A549 (cell line): ENCODE measurements at places on chromosomes 3 and 15.

DNA sequence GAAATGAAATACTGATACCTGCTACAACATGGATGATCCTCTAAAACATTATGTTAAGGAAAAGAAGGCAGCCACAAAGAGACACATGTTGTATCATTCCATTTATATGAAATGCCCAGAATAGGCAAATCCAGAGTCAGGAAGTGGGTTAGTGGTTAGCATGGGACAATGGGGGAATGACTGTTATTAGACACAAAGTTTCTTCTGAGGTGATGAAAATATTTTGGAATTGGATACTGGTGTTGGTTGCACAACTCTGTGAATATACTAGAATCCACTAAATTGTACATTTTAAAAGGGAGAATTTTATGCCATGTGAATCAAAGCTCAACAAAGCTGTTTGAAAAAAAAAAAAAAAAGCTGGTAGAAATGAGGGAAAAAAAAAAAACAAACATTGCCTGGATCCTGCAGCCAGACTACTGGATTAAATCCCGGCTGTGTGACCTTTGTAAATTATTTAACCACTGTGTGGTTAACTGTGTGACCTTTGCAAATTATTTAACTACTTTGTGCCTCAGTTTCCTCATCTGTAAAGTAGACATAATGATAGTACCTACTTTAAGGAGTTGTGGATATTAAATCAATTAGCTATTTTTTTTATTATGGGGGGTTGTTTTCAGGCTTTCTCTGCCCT lies 75.6 kb upstream of the PRICKLE2 start:
- DNase-seq, result no peak

DNA sequence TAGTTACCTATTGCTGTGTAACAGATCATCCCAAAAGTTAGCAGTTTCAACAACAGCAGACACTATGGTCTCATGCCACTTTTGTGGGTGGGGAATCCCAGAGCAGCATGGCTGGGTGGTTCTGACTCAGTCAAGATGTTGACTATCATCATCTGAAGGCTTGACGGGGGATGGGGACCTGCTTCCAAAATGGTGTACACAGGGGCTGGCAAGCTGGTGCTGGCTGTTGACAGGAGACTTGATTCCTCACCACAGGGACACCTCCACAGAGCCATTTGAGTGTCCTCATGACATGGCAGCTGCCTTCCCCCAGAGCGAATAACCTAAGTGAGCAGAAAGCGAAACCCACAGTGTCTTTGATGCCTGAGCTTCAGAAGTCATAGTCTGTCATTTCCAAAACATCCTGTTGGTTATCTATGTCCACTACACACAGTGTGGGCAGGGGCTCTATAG lies 19.1 kb downstream of the DNAJB8 start:
- DNase-seq, result no peak

DNA sequence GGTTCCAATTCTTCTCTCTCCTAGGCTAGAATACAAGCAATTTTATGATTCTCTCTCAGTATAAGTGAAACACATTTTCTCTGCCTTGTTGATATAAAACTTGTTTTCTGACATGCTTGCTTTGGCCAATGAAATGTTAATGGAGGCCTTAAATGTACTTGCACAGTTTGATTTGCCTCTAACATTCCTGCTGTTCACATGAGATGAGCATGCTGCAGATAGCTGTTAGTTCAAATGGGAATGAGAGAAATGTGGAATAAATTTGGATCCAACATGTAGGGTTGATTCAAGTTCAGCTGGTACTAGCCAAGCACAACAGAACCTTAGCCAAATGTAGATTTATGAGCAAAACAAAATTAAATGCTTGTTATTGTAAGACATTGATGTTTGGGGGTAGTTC lies 32.6 kb upstream of the FHIT start:
- no peak for DNase-seq

DNA sequence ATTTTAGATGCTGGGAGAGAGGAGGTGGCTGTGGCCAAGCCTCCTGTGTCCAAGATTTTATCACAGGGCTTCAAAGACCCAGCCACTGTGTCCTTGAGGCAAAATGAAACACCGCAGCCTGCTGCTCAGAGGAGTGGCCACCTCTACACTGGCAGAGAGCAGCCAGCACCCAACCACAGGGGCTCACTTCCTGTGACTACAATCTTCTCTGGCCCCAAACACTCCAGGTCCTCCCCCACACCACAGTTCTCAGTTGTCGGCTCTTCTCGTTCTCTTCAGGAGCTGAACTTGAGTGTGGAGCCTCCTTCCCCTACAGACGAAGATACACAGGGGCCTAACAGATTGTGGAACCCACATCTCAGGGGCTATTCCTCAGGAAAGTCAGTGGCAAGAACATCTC lies 45.6 kb downstream of the CDAN1 start:
- DNase-seq, result no peak

- peak; percentile 78 for DNase-seq
Measured at GRCh38 chr15:89472785-89473256, 23.6 kb downstream of the RHCG start.

GRCh38 chr15:64634576-64635498 lies 140.6 kb downstream of the RBPMS2 start:
- DNase-seq, result peak; percentile 59

- DNase-seq, result no peak
Measured at GRCh38 chr3:9409981-9410854, 12.8 kb downstream of the SETD5 start.

GRCh38 chr3:9730657-9731205 lies 804 bp upstream of the BRPF1 start:
- no peak for DNase-seq

DNA sequence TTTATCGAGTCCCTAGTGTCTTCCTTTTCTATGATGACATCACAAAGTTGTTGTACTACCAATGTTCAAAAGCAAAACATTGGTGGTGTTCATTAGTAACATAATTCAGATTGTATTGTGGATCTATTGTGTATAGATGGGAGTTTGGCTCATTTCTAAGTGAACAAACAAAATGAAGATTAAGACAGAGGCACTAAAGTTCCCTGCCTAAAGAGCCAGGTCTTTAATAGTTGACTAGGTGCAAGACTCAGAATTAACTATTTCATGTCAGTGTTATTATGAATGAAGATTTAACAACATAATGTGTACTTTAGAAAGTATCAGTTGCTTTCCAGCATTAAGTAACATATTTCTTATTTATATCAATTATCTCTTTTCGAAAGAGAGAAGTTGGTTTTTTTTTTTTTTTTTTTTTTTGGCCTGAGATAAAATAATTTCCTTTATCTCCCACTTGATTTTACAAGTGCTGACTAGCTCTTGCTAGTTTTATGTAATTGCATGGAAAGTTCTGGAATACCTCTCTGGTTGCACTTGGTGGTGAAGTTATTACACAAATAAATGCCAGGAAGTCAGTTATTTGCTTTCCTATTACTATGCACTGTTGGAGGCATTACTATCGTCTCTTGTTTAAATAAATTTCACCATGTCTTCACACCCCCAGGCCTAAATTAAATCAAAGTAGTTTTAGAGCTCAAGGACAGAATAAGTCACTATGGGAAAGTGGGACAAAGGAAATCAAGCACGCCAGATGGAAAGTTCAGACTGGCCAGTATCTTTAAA lies 48.7 kb downstream of the NAALADL2 start:
- DNase-seq, result no peak

DNA sequence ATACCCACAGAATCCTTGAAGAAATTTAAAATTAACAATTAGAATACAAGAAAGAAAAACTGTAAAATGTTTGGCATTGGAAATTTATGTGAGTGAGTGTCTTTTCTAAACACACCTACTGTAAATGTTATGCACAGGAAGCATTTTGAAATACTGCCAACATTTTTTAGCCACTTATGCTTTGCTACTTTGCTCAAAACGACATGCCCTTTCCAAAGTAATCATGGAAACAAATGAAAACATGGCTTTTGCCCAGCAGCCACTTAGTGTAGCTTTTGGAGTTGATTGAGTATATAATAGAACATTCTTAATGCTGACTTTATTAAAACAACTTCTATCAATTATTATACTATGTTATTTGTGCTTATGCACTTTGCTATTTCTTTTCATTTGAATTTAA lies 823.0 kb downstream of the CADM2 start:
- no peak for DNase-seq

GRCh38 chr3:49260806-49261324 lies 16.2 kb downstream of the C3orf62 start:
- DNase-seq, result no peak

GRCh38 chr3:172530101-172530561 lies 6.9 kb upstream of the TNFSF10 start:
- DNase-seq, result no peak

- DNase-seq, result no peak
Measured at GRCh38 chr3:144294659-144295538, 323.3 kb downstream of the DIPK2A start.

DNA sequence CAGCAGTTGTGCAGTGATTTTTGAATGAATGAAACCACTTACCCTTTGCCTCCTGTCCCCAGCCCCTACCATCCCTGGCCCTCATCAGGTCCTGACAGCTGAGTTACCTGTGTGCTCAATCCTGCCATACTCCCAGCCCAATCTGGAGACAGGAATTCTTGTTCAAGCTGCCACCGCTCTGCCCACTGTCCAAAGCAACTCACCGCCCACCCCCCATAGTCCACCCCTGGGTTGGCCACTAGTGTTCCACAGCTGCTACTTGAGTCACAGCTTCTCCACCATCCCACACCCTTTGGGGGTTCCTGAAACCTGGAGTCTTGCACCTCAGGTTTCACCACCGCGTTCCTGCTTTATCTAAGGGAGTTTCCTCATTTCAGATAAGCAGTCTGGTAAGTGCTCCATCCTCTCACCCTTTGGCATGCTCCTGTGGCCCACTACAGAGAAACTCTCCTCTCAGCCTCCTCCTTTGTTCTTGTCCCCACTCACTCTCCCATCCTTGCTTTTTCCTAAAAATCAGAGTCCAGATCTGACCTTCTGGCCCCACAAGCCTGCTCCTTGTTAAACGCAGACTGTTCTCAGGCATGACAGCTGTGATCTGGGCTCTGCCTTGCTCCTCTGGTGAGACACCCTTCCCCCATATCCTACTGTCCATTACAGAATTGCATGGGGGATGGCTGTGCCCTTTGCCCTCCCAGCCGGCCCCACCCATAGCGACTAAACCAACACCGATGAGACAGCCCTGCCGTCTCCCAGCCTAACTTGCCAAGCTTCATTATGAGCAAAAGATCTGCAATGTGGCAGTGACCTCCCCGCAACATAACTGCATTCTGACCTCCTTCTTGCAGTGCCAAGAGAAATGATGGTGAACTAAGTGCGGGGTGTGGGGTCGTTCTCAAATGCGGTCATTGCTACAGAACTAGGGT lies 50.0 kb downstream of the CYP19A1 start:
- DNase-seq, result no peak

- no peak for DNase-seq
Measured at GRCh38 chr15:86571873-86572272, 492.2 kb downstream of the AGBL1 start.

GRCh38 chr15:69756440-69756839 lies 303.8 kb downstream of the RPLP1 start:
- DNase-seq, result no peak

GRCh38 chr15:58309963-58310928 lies 121.5 kb upstream of the LIPC start:
- no peak for DNase-seq

GRCh38 chr15:88982304-88982945 lies 69.2 kb upstream of the MFGE8 start:
- peak; percentile 86 for DNase-seq

GRCh38 chr15:92457471-92458041 lies 63.9 kb downstream of the ST8SIA2 start:
- DNase-seq, result no peak

DNA sequence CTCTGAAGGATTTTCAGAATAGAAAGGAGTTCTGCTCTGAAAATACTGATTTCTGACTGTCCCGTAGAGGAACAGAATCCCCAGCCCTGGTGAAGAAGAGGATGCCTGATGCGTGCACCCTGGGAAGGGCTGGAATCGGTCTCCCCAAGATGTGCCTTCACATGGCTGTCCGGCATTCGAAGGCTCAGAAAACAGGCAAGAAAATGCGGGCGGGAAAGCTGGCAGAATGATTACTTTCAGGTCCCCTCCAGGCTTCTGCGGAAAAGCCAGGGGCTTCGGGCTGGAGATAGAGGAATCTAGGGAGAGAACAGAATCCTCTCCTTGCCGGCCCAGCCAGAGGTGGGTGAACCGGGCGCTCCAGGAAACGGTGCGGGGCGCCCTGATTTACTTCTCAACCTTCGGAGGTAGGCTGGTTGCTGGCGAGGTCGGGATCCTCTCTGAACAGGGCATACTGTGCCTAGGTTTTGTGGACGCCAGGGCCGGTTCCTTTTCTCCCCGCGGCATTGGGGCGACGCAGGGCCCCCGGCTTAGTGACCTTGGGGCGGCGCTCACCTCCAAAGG lies 2.5 kb downstream of the FOXL2NB start:
- no peak for DNase-seq
